ENCODE measurements at places on chromosomes 5 and 9.

GRCh38 chr5:22567983-22568382 lies 285.2 kb downstream of the CDH12 start:
- DNase-seq, result no peak

- DNase-seq, result no peak
These were observed 269.1 kb downstream of the GLIS3 start for GRCh38 chr9:4030751-4031150.

DNA sequence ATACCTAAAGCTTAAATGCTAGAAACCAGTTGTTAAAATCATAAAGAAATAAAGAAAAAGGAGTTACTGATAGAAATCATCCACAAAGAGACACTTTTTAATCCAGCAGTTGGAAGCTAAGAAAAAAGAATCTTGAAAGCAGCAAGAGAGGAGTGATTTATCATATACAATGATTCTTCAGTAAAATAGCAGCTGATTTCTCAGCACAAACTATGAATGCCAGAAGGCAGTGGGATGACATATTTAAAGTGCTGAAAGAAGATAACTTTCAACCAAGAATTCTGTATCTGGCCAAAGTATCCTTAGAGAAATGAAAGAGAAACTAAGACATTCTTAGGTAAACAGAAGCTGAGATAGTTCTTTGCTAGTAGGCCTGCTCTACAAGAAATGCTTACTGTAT lies 366.0 kb downstream of the HTR1A start:
- DNase-seq, result no peak

DNA sequence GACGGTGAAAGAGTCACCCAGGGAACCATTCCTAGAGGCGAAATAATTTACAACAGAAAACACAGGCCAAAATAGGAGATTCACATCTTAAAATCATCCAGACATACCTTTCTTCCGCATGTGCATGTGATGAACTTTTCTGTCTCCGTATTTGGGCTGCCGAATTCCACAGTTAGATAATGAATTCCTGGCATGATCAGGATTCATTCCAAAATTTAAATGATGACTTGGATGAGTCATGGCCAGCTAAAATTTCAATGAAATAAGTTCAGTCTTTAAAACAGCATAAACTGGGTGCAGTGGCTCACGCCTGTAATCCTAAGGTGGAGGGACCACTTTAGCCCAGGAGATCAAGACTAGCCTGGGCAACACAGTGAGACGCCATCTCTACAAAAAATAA lies 82.7 kb downstream of the DROSHA start:
- DNase-seq, result no peak

DNA sequence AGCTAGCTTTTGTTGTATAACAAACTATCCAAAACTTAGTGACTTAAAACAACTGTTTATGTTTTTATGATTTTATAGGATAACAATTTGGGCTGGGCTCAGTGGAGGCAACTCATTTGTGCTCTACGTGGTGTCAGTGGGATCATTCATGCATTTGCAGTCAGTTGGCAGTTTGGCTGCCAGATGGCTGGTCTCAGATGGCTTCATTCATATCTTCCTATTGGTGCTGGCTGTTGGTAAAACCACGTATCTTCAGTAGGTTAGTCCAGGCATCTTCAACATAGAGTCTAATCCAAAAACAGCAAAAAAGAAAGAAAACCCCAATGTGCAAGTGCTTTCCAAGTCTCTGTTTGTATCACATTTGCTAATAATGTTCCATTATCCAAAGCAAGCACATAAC lies 51.7 kb upstream of the RIC1 start:
- DNase-seq, result no peak

GRCh38 chr5:53009816-53010215 lies 20.7 kb downstream of the ITGA2 start:
- DNase-seq, result no peak

- DNase-seq, result no peak
These were observed 212.3 kb downstream of the TRIM36 start for GRCh38 chr5:114957384-114957783.

DNA sequence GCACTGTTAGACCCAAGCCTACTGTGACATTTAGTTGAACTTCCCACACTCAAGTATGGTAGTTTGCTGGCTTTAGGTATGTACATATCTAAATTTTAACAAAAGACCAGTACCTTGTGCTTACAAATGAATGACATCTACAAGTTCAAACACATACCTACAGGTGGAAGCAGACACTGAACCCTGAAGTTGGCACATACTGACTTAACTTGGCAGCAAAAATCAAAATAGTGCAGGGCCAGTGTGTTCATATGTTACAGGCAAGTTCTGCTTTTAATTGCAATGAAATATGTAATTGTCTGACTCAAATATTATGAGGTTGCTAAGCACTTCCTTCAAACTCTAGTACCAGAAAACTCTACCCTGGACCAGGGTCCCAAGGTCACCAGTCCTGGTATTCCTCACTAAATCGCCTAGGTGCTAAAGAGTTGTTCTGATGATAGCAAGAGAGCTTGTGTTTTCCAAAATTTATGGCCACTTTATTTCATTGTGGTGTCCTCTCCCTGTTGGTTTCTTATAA lies 77.4 kb downstream of the MEGF10 start:
- no peak for DNase-seq

GRCh38 chr5:180799194-180799593 lies 3.4 kb downstream of the MGAT1 start:
- no peak for DNase-seq

DNA sequence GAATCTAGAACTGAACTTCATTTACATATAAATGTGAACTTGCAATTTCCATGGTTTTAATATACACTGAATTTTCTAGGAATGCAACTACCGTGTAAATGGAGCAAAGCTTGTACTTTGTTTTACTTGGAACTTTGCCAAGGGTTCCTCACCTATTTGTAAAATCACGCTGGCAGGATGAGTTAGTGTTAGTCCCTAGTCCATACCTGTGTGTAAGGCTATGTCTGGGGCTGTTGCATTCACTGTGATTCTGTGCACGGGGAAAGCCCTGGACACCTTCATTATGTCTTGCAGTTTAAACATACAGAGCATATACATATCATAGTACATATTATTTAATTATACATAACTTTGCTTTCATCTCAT lies 119.9 kb downstream of the PAX5 start:
- no peak for DNase-seq

DNA sequence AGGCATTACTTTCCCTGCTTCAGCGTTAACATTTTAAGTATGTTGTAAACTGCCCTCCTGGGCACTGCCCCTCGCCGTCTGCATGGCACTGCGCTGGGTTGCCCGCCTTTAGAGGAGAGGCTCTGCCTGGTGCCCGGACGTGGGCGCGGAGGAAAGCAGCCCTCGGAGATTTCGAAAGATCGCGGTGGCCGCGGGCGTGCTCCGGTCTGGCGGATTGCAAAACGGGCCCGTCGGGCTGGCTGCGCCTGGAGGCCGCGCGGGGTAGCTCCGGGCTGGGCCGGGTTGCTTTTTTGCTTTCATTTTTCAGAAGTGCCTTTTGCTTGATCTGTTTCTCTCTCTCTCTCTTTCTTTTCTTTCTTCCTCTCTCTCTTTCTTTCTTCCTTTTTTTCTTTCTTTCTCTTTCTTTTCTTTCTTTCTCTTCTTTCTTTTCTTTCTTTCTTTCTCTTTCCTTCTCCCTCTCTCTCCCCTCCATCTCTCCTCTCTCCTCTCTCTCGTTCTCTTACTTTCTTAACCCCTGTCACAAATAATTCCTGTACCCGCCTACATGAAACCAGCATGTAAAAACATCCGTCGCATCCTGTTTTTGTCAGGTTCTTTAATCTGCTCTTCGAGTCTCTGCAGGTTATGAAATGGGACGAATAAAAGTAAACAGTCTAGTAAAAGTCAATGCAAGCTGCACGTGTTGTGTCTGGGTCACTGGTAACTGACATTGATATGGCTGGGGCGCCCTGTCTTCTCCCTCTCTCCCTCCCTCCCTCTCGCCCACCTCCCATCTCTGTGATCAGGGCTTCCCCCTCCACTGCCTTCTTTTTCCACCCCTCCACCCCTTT lies 1.7 kb downstream of the FST start:
- no peak for DNase-seq

GRCh38 chr9:37430841-37431597 lies 8.5 kb downstream of the GRHPR start:
- DNase-seq, result peak; percentile 72

GRCh38 chr9:129473523-129474244 lies 147.2 kb downstream of the C9orf50 start:
- DNase-seq, result no peak

DNA sequence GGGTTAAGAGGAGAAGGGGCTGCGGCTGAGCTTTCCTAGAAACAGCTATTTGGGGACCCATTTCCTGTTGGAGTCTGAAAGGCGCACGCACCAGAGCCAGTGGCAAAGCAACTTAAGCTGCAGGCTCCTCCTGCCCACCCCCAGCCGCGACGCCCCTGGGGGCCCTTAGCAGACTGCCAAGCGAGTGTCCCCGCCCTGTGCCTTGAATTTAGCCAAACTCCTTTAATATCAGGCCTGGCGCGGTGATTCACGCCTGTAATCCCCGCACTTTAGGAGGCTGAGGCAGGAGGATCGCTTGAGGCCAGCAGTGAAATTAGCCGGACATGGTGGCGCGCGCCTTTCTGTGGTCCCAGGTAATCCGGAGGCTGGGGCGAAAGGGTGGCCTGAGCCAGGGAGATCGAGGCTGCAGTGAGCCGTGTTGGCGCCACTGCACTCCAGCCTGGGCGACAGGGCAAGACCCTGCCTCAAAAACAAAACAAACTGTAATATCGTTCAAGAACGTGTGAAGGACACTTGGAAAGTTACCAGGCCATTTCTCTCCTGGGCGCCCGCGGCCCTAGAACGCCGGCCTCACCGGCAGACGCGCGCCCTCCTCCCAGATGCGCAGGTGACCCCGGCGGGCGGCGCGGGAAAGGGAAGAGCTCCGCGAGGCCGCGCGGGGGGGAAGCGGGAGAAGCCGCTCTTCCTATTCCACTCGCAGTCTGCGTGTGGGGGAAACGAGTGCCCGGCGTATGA lies 1.0 kb upstream of the F2R start:
- no peak for DNase-seq

GRCh38 chr5:143124593-143124992 lies 278.9 kb downstream of the NR3C1 start:
- no peak for DNase-seq

- DNase-seq, result peak; percentile 56
These were observed 423 bp upstream of the ABCA2 start for GRCh38 chr9:137028263-137029057.

DNA sequence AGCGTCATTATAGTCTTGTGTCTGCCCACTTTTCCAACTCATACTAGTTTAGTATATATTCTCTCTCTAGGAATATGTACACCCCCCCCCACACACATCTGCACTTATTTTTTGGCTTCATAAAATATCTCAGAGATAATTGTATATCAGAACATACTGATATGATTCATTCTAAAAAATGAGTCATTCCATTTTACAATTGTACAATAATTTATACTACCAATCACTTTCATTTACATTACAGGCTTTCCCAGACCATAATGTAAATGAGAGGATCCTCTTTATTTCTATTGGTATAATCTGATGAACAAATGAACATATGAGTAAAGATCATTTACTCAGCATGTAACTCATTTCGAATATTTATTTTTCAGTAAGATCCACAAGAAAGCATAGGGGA lies 1842.9 kb upstream of the C9orf72 start:
- DNase-seq, result no peak

- DNase-seq, result no peak
These were observed 70.6 kb downstream of the GLIS3 start for GRCh38 chr9:4229252-4229651.

GRCh38 chr5:152634586-152634985 lies 229.5 kb upstream of the NMUR2 start:
- peak; percentile 13 for DNase-seq

DNA sequence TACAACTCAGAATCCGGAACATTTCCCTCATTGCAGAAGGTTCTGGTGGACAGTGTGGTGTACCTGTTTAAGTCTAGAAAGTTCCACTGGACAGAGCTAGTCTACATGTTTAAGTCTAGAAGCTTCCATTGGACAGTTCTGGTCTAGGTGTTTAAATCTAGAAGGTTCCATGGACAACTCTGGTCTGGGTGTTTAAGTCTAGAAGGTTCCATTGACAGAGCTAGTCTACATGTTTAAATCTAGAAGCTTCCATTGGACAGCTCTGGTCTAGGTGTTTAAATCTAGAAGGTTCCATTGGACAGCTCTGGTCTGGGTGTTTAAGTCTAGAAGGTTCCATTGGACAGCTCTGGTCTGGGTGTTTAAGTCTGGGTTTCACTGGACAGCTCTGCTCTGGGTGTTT lies 25.0 kb downstream of the CCDC187 start:
- no peak for DNase-seq

DNA sequence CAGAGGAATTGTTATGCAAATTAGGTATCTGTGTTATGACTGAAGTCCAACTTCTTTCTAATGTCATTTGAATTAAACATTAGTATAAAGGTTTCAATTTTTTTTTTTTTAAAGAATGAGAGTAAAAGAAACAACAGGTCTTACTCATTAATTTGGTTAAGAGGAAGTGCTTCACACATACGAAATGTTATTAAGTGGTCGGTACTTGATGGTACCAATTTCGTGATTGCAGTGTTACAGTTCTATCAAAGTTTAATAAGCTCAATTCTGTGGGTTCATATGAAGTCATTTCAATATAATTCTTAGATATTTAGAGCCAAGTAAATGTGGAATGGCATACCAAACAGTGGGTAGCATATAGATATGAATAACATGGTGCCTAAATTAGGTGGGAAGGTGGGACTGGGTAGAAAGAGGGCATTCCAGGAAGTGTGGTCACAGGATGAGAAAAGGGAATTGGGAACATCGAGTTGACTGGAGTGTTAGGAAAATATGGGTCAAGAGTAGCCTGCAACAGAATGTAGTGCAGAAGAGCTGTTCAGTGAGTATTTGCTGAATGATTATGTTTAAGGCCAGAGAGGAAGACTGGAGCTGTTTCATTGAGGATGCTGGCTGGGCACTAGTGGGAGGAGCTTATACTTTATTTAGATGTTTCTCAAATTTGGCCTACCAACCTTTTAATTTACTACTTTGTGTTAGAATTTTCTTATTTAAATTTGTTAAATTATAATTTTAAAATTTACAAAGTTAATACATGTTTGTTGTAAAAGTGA lies 34.1 kb upstream of the DHFR start:
- DNase-seq, result no peak

GRCh38 chr5:76583163-76584047 lies 39.8 kb downstream of the F2RL2 start:
- no peak for DNase-seq

DNA sequence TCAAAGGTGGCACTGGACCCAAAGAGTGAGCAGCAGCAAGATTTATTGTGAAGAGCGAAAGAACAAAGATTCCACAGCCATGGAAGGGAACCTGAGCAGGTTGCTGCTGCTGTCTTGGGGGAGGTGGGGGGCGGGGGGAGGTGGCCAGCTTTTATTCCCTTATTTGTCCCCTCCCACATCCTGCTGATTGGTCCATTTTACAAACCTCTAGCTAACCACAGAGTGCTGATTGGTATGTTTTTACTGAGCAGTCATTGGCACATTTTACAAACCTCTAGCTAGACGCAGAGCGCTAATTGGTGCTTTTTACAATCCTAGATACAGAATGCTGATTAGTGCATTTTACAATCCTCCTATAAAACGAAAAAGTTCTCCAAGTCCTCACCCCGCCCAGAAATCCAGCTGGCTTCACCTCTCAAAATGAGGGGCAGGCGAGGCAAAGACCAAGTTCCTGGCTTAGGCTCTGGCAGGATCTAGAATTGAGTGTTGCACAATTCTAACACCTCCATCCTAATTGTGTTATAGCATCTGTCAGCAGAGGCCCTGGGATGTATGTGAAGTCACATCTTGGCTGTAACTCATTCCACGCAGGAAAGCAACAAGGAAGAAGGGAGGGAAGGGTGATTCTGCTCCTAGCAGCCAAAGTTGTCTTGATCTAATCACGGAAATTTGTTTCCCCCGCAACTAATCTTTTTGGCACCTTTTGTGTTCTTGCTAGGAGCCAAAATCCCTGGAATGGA lies 34.3 kb downstream of the ROR2 start:
- no peak for DNase-seq

- no peak for DNase-seq
These were observed 2.4 kb upstream of the RNF145 start for GRCh38 chr5:159211729-159212174.
